ENCODE measurements at places on chromosomes 1 and 21.

GRCh38 chr1:205543351-205544301, 39.2 kb downstream of the CDK18 start:
- DNase-seq: peak; percentile 87

DNA sequence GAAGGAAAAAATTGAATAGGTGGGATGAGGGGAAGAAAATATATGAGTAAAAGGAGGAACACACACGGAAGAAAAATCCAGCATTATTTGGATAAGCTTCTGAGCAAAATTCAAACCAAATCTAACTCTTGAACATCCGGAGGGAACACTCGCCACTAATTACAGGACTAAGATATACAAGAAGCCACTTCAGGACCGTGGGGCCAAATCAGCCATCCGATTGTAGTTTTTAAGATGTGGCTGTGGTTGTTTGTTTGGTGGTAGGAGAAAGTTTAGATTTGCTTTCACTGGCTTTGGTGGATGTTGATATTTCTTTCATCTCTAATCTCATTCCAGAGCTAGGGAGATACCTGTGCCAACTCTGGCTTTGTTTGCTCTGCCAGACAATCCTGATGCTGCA, 43.7 kb upstream of the ADAMTS1 start:
- DNase-seq: no peak

GRCh38 chr1:45266151-45266801, 59.9 kb upstream of the ZSWIM5 start:
- peak; percentile 66 for DNase-seq

DNA sequence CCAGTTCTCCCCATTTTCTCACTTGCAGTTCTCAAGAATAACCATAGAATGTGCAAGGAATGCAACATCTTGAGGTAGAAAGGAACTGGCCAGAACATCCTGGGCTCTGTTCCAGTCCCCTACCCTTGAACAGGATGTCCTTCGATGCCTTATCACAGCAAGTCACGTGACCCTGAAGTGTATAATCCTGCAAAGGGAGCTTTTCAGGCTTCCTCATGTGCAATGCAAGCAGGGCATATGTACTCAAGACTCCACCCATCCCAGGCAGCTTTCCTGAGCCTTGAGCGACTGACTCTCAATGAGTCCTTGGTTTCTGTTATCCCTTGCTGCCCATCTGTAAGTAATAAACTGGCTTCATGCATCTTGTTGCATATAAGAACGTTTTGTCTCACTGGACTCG, 311.0 kb downstream of the MRPL39 start:
- DNase-seq: peak; percentile 35

DNA sequence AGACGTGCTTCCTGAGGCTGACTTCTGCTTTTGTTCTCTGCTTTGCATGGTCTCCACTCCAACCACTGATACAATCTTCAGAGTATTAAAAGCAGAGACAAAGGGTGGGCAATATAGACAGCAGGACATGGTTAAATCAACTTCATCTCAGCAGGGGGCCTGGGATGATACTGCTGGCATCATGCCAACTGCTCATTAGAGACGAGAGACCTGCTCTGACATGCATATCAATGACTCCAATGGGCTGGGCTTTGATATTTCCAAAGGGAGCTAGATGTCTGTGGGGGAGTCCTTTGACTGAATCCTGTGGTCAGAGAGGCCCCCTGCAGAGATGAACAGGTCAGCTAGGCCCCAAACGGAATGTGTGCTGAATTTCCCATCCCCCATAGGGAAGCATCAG, 106.6 kb downstream of the ACTL8 start:
- DNase-seq: no peak

GRCh38 chr21:37073417-37074196, 553 bp downstream of the TTC3 start:
- DNase-seq: peak; percentile 28

- no peak for DNase-seq
Observed at GRCh38 chr1:111813440-111814304, 58.0 kb downstream of the DDX20 start.

GRCh38 chr1:56963667-56964066, 2.1 kb downstream of the C8B start:
- DNase-seq: no peak

DNA sequence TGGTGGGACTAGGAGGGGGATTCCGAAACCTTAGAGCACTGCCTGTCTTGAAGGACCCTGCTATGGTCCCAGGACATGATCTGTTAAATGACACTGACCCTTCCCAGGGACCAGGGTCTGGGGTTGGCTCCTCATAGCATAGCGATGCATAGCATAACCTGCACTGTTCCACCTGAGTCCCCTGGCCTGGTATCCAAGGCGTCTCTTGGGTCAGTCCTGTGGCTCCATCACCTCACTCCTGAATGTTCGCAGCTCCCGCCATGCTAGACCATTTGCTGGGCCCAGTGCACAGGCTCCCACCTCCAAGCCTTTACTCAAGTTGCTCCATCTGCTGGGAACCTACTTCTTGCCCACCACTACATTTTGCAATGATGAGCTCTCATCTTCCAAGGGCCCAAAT, 39.0 kb upstream of the MAGOH start:
- DNase-seq: no peak

GRCh38 chr1:230153641-230154296, 86.7 kb downstream of the GALNT2 start:
- DNase-seq: no peak

DNA sequence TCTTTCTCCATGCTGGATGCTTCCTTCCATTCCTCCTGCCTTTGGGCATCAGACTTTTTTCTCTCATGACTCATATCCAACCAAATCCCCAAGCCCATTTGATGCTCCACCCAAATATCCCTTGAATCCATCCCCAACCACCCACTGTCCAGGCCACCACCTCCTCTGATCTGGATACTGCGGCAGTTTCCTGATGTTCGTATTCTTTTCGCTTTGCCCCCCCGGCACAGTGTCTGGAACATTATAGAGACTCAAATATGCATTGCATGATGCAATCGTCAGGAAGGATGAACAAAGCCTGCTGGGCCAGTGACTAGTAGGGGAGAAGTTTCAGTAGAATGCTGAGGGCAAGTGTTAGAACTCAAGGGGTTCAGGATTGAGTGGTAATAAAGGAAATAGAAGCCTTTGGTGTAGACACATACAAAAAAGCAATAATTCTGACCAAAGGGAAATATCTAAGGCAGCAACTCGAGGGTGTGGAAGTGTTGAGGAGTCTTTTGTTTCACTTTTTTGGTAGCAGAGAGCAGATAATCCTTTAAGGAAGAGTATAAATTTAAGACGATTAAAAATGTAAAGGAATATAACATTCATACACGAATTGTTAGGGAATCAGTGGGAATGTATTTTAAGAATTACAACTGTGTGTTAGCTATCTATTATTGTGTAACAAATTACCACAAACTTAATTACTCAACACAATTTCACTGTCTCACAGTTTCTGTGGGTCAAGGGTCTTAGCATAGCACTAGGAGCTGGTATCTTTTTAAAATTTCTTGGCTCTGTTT, 7.5 kb downstream of the S100A11 start:
- DNase-seq: no peak

DNA sequence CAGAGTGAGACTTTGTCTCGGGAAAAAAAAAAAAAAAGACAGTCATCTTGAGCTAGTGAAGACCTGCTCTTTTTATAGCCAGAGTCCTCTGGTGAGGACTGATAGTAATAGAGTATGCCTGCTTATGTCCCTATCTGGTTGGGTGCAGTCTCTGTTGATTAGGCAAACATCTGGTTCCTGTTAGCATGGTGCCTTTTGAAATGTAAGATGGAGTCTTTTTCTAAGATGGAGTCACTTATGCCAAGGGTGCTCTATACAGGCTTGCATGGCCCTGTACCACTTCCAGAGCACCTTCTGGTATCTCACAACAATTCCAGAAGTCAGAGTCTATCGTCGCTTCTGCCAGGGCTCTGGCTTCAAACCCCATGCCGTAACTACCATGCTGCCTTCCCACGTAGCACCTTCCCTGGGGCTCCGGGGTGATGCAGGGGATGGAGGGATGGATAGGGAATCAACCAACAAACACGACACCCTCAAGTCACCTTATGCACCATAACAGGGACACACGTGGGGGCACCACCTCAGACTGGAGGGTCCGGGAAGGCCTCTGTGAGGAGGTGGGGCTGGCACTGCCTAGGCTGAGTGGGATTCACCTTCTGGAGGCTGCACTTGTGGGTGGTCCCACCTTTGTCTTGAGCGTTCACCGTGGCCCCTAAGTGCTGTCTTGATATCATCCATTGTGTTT, 11.6 kb upstream of the PADI6 start:
- no peak for DNase-seq

GRCh38 chr21:39625211-39625895, 12.6 kb downstream of the B3GALT5 start:
- no peak for DNase-seq

DNA sequence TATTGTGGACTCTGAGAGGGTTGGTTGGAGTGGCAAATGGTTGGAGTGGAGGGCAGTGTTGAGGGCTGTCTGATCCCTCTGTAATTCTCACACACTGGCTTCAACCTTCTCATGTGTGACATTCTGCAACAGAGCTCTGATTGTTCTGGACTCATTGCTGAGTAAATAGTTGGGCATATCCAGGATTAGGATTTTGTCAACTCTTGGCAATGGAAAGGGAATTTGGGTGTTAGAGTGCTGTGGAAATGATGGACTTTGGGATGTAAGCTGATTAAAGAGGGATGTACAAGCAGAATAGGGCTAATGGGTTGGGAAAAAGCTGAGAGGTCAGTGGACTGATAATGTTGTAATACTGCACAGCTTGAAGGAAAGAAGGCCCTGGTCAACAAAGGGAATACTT, 16.5 kb downstream of the TLCD4 start:
- DNase-seq: no peak

GRCh38 chr1:97570691-97571090, 350.1 kb downstream of the DPYD start:
- no peak for DNase-seq

GRCh38 chr1:235858766-235859165, 7.9 kb downstream of the LYST start:
- no peak for DNase-seq

- peak; percentile 93 for DNase-seq
Observed at GRCh38 chr1:51264451-51264850, 28.4 kb downstream of the RNF11 start.

GRCh38 chr1:223230161-223230881, 87.3 kb upstream of the TLR5 start:
- peak; percentile 84 for DNase-seq

GRCh38 chr21:39079617-39080016, 103.6 kb downstream of the PSMG1 start:
- DNase-seq: no peak

DNA sequence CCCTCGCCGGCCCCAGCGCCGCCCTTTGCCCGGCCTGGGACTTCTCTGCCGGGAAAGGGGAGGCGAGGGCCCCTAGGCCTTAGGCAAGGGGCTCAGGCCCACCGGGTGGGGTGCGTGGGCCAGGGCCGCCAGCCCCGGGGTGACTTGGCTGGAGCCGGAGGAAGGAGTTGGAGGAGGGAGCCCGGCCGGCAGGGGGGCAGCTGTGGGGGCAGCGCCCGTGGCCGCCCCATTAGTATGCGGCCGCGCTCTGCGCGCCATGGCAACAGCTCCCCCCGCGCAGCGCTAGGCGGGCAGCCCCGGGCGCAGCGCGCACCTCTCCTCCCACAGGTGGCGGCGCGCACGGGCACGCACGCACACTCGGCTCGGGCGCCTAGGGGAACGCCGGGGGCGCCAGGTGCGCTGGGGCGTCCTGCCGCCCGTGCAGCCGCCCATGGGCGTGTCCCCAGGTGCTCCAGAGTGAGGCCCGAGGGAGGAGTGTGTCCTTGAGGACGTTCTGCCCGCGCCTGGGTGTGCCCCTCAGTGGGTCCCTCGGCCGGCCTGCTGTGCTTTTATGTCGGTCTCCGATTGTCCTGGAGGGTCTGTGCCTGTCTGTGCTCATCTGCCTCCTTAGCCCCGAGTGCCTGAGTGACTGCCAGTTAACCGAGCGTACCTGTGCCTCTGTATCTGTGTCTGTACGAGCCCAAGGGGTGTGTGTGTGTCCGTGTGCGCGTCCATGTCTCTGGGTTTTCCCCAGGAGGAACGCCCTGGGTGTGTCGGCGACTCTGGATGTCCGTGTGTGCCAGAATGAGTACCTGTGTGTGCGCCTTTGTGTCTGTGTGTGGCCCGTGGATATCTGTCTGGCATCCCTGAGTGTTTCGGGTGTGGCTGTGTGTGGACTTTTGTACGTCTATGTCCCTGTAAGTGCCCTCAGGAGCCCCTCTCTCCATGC, 38.2 kb upstream of the WASF2 start:
- no peak for DNase-seq

GRCh38 chr1:25065795-25066238, 135.7 kb upstream of the RUNX3 start:
- DNase-seq: no peak

- peak; percentile 56 for DNase-seq
Observed at GRCh38 chr1:6393400-6394187, at the start of gene ACOT7. Gene ACOT7, minus strand, starts transcription at chr1:6393767. Its CDS starts 368 bp downstream, at chr1:6393399.

DNA sequence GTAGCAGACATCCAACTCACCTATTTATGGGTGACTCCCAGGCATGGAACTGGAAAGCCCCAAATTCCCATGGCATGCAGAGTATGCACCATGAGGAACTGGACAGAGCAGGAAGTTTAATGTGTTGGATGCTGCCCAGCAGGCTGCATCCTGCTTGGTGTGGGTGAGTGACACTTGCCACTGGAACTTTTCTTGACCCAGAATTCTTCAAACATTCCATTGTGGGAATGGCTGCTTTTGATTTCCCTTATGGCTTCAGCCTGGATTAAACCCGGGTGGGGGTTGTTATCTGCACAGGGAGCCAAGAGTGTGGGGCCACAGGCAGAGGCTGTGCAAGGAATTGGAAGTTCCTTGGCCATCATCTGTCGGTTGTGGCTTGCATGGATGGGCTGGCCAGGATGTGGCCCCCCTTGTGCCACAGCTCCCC, 26.9 kb upstream of the BACE2 start:
- DNase-seq: peak; percentile 96

GRCh38 chr1:61067446-61068019, 14.8 kb upstream of the NFIA start:
- DNase-seq: no peak

GRCh38 chr1:53579221-53580008, 120.2 kb downstream of the DMRTB1 start:
- DNase-seq: no peak

DNA sequence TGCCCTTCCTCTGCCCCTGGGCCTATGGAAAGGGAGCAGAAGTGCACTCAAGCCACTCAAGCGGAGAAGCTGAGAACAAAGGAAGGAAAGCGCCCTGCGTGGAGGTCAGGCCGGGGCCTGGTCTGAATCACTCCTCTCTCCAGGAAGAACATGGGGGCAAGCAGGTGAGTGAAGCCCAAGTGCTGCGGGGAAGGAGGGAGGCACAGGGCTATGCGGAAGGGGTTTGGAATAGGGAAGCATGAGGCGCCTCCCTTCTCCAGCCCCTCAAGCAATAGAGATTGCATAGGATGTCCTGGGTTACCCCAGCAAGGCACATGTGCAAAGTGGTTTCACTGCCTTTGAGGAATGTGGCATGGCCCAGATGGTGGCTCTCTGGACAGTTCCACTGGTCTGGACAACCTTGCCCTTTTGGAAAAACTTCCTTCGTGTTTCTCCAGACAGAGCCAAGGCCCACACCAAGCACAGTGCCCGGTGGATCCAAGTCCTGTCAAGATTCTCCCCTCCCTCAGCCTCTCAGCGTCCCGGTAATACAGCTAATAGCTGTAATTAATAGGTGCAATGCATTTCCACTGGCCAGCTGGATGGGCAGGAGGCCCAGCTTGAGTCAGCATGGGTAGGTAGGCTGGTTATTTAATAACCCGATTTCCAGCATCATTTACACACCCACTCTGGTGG, 13.7 kb downstream of the BLACAT1 start:
- DNase-seq: no peak

GRCh38 chr1:84634536-84635205, 55.6 kb downstream of the SSX2IP start:
- DNase-seq: no peak

All from A172 (cell line).